ENCODE measurements at places on chromosomes 3 and 15.

GRCh38 chr3:153171918-153172317 lies 9.9 kb downstream of the RAP2B start:
- no peak for DNase-seq

GRCh38 chr3:65144791-65145351 lies 457.1 kb upstream of the ADAMTS9 start:
- DNase-seq: no peak

DNA sequence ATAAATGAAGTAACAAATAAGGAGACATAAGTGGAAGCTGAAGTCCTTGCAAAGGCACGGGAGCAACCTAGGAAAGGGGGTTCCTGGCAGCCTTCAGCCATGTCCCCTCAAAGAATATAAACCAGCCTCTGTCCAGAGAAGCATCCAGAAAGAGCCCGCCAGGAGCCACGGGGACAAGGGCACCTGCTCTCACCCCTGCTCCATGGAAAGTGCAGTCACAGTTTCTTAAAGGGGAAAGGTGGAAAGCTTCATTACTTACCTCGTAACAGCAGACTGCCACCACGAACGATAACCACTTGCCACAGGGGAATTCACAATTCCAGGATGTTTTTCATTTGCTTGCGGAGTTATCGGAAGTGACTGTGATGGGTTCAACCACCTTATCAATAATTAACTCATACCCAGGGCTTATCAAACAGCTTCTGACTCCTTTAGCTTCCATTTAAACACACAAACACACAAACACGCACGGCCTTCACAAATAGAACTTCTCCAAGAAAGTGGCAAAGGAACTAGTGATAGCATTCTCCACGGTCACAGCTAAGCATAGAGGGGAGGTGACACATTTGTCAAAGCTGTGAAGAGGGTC lies 134.2 kb upstream of the IGF1R start:
- no peak for DNase-seq

DNA sequence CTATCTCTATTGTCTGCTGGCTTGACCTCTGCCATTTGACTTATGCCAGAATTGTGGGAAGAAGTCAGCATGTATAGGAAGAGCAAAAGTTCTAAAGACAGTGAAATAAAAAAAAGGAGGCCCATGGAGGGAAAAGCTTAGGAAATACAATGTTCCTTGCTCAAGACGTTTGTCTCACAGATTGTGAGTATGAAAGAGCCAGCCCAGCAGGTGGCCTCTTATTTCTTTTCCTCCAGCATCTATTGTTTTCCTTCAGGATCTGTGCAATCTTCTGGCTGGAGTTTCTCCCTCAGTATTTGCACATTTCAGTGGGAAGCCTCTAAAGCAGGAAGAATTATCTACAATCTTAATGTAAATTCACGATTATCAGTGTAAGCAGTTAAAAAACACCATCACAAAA lies 43.7 kb downstream of the ZDHHC3 start:
- no peak for DNase-seq

GRCh38 chr15:99443768-99444446 lies 121.9 kb upstream of the MEF2A start:
- no peak for DNase-seq

DNA sequence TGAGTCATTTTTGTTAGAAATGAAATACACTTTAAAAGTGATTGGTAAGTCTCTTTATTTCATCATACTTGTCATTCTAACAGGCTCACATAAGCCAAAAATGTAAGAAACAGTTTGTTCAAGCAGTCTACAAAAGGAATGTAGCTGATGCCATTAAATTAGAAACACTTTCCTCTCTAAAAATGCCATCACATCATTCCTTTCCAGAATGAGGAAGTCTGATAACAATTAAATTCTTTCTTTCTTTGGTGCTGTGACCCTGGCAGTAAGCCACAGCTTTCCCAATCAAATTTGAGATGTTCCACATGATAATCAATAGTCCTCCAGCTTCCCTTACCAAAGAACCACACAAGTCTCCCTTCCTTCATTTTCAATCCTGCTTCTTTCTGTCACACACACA lies 9.4 kb upstream of the P2RY1 start:
- no peak for DNase-seq

- no peak for DNase-seq
Observed at GRCh38 chr15:48905216-48905615, 27.3 kb downstream of the EID1 start.

GRCh38 chr15:64691896-64692565 lies 83.4 kb downstream of the RBPMS2 start:
- DNase-seq: no peak
